Uterus (tissue), 4 donors: ENCODE measurements at places on chromosomes 1 and 21. TPM values are rescaled to one million over a fixed set of nuclear protein-coding genes. Genes with fewer than 3 reads are reported as not detected.

DNA sequence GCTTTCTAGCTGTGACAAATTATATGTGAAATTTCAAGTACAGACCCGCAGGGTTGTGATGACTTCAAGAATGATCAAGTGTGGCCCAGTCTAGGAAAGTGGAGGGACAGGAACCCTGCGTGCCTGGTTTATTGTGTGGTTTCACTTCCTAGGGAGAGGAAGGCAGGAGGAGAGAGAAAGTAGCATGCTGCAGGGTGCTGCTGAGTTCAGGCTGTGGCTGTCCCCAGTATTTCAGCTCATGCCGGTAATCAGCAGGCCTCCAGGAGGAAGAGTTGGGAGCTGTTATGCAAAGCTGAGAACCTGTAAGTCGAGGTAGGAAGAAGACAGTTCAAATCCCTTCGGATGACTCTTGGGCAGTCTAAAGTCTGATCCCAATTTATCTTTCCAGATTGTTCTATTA is 140.4 kb downstream of the ROR1 start:
- DNase-seq = no peak
- H3K27me3 ChIP-seq = no peaks in the 10 kb centered on the region
- H3K4me1 ChIP-seq = no peaks in the 10 kb centered on the region
- no peaks in the 10 kb centered on the region for H3K36me3 ChIP-seq

- H3K36me3 ChIP-seq = no peaks in the 10 kb centered on the region
- DNase-seq = no peak
- no peak overlapping the region for H3K4me3 ChIP-seq
- no peaks in the 10 kb centered on the region for H3K4me1 ChIP-seq
- no peak overlapping the region for H3K27ac ChIP-seq
These were observed 2.8 kb downstream of the RGS8 start for GRCh38 chr1:182681568-182681912.

Gene LEMD1
- total RNA-seq = not detected

DNA sequence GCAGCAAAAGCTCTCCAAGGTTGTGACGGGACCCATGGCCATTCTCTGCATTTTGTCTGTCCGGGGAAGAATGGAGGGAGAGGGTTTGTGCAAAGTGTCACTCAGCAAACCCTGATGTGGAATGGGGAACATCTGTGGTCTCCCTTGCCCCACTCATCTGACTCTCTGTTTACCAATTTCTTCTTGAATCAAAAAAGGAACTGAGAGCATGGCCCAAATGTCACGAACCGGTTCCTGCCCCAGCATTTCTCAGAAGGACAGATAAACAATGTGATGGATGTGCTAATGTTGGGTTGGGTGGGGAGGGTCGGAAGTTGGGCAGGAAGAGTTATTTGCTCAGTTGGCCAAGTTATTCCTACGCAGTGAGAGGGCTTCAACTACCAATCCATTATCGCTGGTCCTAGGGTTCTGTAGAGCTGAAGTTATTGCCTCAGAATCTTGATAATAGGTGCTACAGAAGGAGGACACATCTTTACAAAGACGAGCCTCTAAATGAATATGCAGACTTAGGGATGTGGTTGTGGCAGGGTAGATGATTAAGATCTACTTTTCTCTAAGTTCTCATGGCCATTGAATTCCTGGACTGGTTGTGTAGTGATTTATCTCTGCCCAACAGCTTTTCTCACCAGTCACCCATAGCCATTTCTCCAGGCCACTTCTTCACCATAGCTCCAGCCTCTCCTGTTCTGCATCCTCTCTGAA is 9.6 kb upstream of the DUSP12 start:
- H3K27me3 ChIP-seq = no peaks in the 10 kb centered on the region
- no peak overlapping the region for H3K4me3 ChIP-seq
- H3K27ac ChIP-seq = no peak overlapping the region
- no peaks in the 10 kb centered on the region for H3K36me3 ChIP-seq
- H3K4me1 ChIP-seq = no peaks in the 10 kb centered on the region

- no peaks in the 10 kb centered on the region for H3K27me3 ChIP-seq
- H3K4me1 ChIP-seq = no peaks in the 10 kb centered on the region
- no peak for DNase-seq
- no peak overlapping the region for H3K4me3 ChIP-seq
These were observed 158.2 kb downstream of the TRIM33 start for GRCh38 chr1:114352797-114353196.

Gene OR10Z1
- total RNA-seq = not detected

GRCh38 chr1:201665036-201665435 is 126.1 kb downstream of the NAV1 start:
- H3K36me3 ChIP-seq = no peaks in the 10 kb centered on the region
- no peaks in the 10 kb centered on the region for H3K27me3 ChIP-seq
- H3K4me1 ChIP-seq = no peaks in the 10 kb centered on the region
- no peak overlapping the region for H3K27ac ChIP-seq
- DNase-seq = no peak

DNA sequence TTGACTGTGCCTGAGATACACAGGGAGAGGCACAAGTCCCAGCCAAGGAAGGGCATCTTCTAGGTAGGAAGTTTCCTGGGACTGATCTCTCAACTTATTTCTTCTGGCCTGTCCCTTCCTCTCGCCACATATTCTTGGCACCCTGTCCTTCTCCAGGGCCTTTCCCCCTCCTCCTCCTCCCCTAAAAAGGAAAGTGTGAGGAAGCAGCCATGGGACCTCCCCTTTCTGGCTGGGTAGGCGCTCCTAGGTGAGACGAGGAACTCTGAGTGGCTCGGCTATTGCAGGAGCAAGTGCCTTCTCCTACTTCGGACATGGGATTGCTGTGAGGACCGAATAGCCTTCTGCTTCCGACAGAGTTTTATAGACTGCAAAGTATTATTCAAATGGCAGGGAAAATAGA is 15.5 kb upstream of the MTARC2 start:
- H3K36me3 ChIP-seq = no peaks in the 10 kb centered on the region
- no peak for DNase-seq
- H3K27me3 ChIP-seq = no peaks in the 10 kb centered on the region
- no peaks in the 10 kb centered on the region for H3K4me1 ChIP-seq
- H3K4me3 ChIP-seq = no peak overlapping the region

Gene LCE2D
- total RNA-seq = not detected

DNA sequence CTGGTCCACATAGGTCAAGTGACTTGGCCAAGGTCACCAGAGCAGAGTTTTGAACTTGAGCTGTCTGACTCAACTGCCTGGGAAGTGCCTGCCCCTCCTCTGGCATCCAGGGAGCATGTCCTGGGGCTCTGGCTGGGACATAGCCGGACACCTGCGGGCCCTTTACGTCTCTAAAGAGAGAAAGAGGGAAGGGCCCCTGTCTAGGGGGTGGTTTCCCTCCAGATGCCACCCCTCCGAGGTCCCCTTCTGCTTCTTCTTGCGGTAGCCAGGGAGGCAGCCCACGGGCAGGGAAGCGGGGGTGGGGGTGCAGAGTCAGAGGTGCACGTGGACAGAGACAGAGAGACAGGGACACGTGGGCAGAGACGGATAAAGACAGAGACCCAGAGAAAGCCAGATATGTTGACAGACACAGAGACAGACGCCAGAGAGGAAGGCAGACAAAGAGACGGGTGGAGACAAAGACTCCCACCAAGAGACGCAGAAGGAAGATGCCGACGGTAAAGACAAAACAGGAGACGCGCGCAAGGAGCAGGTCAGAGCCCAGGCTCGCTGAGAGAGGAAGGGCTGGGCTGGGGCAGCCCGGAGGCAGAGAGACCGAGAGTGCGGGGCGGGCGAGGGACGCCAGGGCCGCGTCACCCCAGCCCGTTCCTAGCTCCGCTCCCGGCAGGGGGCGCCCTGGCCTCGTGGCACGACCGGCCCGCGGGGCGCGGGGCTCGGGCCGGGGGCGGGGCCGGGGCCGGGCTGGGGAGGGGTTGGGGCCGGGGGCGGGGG is 458 bp upstream of the ALPL start:
- H3K27me3 ChIP-seq = peaks cover 7% of the 10 kb centered on the region
- H3K27ac ChIP-seq = no peak overlapping the region
- no peak overlapping the region for H3K4me3 ChIP-seq
- no peak for DNase-seq
- peaks cover 9% of the 10 kb centered on the region for H3K4me1 ChIP-seq

DNA sequence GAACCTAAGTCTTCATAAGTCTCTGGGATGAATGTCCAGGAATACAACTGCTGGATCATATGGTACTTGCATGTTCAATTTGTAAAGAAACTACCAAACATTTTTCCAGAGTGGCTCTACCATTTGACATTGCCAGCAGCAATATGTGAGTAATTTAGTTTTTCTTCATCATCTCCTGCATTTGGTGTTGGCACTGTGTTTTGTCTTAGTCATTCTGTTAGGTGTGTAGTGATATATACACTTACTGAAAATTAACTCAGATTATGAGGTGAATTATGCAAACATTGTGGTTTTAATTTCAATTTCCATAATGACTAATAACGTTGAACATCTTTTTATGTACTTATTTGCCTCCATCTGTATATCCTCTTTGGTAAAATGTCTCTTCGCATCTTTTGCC is 138.7 kb downstream of the LRRC40 start:
- H3K4me3 ChIP-seq = no peak overlapping the region
- H3K36me3 ChIP-seq = no peaks in the 10 kb centered on the region

Gene DCDC2B
- total RNA-seq = 0.26 TPM

Gene SPATA6
- total RNA-seq = 94.5 TPM

DNA sequence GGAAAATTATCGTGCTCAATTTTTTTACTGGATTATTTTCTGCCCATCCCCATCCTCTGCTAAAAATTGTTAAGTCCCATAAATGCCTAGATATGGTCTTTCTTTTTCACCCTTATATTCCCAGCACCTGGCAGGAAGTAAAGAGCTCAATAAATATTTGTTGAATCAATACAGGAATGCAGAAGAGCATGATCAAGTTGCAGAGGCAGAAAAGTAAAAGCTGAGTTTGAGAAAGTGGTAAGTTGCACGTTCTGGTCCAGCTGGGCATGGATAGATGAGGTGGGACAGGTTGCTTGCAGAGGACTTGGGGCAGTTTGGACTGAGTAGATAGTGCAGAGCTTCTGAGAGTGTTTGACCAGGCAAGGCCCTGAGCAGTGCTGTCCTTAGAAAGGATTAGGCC is 40.1 kb downstream of the ZNF281 start:
- no peak overlapping the region for H3K27ac ChIP-seq
- DNase-seq = no peak
- no peak overlapping the region for H3K4me3 ChIP-seq
- no peaks in the 10 kb centered on the region for H3K27me3 ChIP-seq

DNA sequence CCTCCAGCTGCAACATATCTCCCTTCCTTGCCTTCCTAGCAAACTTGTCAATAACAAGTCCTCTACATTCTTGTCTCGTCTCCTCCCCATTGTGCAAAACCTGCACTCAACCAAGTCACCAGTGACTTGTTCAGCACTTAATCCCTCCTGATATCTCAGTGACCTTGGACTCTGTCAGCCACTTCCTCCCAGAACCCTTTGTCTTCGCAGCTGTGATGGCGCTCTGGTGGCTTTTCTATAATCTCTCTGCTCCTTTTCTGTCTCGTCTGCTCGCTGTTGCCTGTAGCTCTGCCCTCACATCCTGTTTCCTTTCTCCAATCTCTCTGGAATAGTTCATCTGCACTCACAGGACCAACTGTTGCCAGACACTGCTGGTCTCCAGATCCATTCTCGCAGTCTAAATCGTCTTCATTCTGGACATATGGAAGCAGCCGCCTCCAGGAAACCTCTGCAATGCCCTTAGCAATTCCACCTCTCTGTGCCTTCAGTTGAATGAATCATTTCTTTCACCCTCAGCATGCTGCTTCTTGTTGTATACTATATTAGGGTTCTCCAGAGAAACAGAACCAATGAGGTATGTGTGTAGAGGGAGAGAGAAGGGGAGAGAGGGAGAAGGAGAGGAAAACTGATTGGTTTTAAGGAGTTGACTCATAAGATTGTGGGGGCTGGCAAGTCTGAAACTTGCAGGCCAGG is 17.4 kb upstream of the IFNAR2 start:
- no peaks in the 10 kb centered on the region for H3K4me1 ChIP-seq
- no peaks in the 10 kb centered on the region for H3K27me3 ChIP-seq
- no peak overlapping the region for H3K4me3 ChIP-seq
- no peak overlapping the region for H3K27ac ChIP-seq

Gene C1QC
- total RNA-seq = 8.2 TPM

GRCh38 chr1:7922301-7922700 is 18.3 kb downstream of the TNFRSF9 start:
- H3K36me3 ChIP-seq = no peaks in the 10 kb centered on the region
- no peaks in the 10 kb centered on the region for H3K27me3 ChIP-seq
- H3K4me1 ChIP-seq = no peaks in the 10 kb centered on the region
- H3K27ac ChIP-seq = no peak overlapping the region

GRCh38 chr1:67570486-67571143 is 114.4 kb upstream of the GADD45A start:
- no peak for DNase-seq
- H3K4me1 ChIP-seq = no peaks in the 10 kb centered on the region
- H3K4me3 ChIP-seq = no peak overlapping the region
- no peaks in the 10 kb centered on the region for H3K27me3 ChIP-seq
- peak overlapping the region; percentile 62 for H3K27ac ChIP-seq

Gene SYNC
- total RNA-seq = 19.8 TPM

DNA sequence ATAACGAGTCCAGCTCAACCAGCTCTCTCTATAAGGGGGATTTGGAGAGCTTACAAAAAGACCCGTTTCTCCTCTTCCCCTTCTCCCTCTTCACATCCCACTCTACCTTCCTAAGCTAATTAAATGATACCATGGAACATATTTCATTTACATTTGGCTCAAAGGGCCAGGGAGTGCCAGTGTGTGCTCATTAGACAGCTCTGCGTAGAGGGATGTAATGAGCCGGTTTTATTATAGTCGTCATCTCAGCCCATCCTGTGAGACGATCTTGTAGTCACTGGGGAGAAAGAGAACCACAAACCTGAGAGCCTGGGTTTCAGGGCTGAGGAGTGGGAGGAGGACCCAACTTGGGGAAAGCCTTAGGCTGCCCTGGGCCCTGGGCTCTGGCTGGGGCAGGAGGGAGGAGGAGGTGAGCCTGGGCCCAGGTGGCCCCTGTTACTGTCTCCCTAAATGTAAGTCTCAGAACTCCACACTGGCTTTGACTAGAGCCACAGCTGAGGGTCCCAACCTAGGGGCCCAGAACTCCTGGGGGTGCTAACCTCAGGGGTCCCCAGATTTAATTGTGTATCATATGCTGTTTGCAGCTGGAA is 354.6 kb downstream of the MATN1 start:
- H3K4me1 ChIP-seq = no peaks in the 10 kb centered on the region
- H3K36me3 ChIP-seq = no peaks in the 10 kb centered on the region
- no peaks in the 10 kb centered on the region for H3K27me3 ChIP-seq
- no peak for DNase-seq
- no peak overlapping the region for H3K4me3 ChIP-seq
